ENCODE measurements at places on chromosomes 1 and 21.

GRCh38 chr1:155392898-155393411 is 72.3 kb downstream of the RUSC1 start:
- DNase-seq: peak; percentile 89

GRCh38 chr1:102420034-102420433 is 423.3 kb upstream of the OLFM3 start:
- no peak for DNase-seq

- DNase-seq: no peak
These were observed 28.3 kb downstream of the GADD45A start for GRCh38 chr1:67713057-67713846.

DNA sequence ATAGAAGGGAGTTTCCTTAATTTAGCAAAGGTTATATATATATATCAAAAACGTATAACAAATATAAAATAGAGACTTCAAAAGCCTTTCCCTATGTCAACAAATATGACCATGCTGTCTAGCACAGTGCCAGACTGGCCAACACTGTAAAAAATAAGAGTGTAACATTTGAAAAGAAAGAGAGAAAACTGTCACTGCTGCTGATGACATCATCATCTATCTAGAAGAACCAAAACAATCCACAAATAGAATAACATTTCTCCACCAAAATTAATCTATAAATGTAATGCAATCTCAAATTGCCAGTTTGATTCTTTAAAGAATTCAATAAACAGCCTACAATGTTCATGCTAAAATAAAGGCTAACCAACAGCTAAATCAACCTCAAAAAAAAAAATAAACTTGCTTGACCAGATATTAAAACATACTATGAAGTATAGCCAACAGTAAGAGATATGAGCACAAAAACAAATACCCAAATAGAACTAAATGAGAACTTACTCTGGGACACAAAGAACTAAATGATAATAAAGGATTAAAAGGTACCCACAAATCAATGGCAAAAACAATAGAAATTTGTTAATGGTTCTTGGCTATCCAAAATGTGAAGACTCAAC is 50.2 kb downstream of the ENAH start:
- no peak for DNase-seq

DNA sequence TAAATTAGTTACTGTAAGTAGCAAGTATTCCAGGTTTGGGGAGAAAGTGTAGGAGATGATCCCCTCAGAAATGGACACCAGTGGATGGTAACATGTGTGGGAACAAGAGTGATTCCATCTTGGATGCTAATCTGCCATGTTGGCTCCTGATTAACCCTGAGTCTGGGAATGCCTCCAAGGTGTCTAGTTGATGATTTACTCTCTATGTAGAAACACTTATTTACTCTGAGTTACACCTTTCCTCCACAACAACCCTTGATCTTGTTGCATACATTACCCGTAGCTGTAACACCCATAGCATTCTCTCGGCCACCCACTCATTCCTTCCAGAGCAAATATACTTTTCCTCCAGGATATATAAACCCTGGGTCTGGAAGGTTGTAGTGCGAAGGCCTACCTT is 315.9 kb upstream of the GREM2 start:
- no peak for DNase-seq

- DNase-seq: no peak
These were observed 8.9 kb upstream of the FMO3 start for GRCh38 chr1:171081763-171082201.

- DNase-seq: peak; percentile 70
These were observed 131.8 kb upstream of the IPO9 start for GRCh38 chr1:201697174-201697573.

GRCh38 chr1:167081594-167082156 is 8.5 kb downstream of the GPA33 start:
- DNase-seq: peak; percentile 53

- DNase-seq: peak; percentile 0
These were observed 30.0 kb downstream of the IRF2BP2 start for GRCh38 chr1:234579967-234580366.

DNA sequence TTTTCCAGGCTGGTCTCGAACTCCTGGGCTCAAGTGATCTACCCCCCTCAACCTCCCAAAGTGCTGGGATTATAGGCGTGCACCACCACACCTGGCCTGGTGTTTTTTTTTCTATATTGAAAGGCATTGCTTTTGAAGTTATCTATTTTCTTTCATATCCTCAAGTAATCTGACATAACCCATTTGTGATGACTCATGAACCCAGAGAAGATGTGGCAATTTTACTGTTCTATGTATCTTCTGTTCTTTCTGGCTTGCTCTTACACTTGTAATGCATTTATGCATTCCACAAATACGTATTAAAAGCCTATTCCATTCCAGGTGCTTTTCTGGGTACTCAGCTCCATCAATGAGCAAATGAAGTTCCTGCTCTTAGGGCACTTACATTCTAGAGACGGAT is 29.9 kb upstream of the ERRFI1 start:
- DNase-seq: no peak

- DNase-seq: no peak
These were observed 110.0 kb downstream of the ADSS2 start for GRCh38 chr1:244341455-244342450.

DNA sequence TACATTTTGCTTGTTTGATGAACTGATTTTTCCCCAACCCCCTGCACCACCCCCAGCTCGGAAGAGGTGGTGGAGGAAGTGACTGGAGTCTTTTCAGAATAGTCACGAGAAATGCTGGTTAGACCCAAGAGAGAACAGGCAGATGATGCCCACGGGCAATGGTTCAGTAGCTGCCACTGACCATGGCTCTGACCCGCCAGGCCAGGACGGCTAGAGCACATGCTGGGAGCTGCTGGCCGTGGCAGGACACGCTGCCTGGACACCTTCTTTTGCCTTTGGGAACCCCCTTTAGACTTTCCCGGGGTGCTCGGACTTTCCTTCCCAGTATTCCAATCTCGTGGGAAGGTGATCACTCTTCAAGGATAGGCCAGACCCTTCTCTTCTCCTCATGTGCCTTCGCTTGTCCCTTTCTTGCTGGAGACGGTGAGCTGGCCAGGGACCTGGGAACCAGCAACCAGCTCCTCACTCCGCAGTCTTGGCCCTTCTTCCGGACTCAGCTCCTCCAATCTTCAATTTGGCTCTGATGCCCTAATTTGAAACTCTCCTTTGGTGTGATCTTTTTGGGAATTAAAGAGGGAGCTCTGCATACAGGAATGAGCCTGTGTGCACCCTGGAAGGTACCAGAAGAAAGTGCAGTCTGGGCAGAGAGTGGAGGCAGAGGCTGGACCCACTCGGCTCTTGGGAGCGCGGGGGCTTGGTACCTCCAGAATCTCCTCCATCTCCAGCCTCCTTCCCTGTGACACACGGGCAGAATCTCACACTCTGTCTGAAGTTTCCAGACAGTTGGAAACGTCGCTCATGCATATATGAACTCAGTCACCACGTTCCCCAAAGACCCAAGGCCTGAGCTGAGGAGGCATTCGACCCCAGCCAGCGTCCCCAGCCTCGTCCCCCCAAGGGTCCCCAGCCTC is 4.0 kb upstream of the PDE9A start:
- no peak for DNase-seq

- DNase-seq: no peak
These were observed 1.8 kb downstream of the SFT2D2 start for GRCh38 chr1:168227620-168228019.

DNA sequence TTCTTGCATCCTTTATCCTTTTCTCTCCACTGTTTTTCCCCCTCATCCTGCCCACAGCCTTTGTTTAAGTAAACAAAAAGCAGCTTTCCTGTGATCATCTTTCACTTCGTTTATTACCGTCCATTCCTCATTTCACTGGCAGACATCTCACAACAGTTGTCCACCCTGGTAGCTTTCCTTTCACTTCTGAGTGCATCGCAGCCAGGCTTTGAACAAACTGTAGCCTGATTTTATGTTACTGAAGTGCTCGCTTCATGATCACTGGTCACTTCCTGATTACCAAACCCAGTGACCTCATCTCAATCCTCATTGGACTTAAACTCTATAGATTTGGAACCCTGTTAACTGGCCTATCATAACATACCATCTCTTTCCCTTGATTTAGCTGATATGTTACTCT is 67.7 kb downstream of the SDCCAG8 start:
- no peak for DNase-seq

Measured in WERI-Rb-1 (cell line).